ENCODE measurements at places on chromosomes 16 and 17.

DNA sequence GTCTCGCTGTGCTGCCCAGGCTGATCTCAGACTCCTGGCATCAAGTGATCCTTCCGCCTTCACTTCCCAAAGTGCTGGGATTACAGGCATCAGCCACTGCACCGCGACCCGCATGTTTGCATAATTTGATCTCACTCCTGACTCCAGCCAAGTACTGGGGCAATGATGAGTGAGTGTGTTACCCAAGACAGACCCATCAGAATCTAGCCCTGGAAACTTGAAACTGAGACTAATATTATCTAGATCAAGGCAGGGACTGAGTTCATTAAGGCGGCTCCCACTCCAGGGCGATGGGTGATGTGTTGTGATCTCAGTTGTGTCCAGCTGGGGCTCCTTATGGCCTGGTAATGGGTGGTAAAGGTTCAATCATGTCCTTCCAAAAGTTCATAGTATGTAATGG lies 53.4 kb downstream of the EMP2 start:
- no peak for DNase-seq

DNA sequence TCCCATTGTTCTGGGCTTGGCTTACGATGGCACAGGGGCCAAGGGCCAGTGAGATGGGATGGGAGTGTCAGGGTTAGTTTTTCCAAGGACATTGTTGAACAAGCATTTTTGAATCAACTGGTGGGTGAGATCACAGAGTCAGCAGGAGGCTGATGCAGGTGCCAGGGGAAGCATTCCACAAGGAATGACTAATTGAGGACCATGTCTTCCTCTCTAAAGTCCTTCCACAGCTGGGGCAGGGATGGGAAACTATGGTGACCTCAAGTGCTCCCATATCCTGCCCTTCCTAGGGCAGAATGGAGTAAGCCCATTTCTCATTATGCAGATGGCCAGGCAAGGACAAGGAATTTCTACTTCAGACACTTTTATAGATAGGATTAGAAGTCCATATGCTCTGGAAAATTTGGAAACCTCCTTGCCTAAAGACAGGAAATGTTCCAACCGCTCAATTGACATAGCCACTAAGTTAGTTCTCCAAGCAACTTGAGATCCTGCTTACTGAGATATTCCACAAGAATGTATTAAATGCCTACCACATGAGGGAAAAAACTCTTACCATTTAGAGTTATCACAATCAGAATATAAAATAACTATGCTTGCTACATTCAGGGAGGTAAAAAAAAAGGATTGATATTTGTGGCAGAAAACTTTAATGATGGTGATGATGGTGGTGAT lies 21.2 kb upstream of the ENGASE start:
- no peak for DNase-seq

- DNase-seq = peak; percentile 37
Measured at GRCh38 chr17:43907425-43907981, at the start of gene MPP2. TSS of gene MPP2 (minus strand) at chr17:43907536. CDS start at chr17:43904460, 3,076 bp downstream.

DNA sequence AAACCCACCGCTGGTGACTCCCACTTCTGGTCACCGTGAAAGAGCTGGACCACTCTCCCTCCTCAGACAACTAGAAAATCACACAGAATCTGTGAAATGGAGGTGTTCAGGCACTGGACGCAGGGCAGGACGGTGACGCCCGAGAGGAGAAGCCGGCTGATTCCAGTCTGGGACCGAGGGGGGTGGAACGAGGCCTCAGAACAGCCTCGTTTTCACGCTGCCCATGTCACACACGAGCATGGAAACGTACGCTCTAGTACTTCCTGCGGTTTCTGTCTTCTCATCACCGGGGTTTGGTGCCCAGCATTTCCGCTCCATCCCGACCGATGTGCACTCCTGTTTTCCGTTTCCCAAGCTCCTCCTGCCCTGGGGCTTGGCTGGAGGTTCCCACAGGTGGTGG lies 101.8 kb upstream of the METRNL start:
- no peak for DNase-seq

DNA sequence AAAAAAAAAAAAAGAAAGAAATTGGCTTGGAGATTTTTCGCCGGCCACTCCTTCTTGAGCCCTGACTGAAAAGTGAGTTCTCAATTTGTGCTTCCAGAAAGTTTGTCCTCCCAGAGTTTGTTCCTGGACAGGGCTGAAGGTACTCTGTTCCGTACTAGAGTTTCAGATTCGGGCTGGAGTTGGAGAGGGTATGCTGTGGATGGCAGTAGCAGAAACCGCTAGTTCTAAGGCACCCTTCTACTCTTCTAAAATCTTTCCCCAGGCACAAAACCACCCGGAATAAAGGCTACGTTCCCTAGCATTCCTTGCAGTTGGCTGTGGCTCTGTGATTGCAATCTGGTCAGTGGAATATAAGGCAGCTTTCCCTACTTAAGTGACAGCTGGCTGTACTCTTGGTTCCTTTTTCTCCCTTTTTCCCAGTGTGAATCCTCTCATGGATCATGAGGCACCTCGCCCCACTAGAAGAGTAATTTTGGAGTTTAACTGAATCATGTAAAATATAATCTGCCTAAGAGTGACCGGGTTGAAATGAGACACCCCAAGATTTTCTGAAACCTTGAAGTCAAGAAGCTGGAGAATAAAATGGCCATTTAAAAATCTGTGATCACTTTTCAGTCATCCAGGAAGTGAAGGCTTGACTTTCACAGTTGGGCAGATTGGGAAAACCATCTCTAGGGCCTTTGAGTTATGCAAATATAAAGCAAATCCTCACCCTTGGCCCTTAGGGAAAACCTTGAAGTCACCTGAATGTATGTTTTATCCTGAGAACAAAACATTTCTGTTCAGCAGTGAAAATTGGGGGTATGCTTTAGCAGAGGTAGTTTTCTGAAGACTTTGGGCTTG lies 901 bp upstream of the HEATR6 start:
- DNase-seq = no peak

DNA sequence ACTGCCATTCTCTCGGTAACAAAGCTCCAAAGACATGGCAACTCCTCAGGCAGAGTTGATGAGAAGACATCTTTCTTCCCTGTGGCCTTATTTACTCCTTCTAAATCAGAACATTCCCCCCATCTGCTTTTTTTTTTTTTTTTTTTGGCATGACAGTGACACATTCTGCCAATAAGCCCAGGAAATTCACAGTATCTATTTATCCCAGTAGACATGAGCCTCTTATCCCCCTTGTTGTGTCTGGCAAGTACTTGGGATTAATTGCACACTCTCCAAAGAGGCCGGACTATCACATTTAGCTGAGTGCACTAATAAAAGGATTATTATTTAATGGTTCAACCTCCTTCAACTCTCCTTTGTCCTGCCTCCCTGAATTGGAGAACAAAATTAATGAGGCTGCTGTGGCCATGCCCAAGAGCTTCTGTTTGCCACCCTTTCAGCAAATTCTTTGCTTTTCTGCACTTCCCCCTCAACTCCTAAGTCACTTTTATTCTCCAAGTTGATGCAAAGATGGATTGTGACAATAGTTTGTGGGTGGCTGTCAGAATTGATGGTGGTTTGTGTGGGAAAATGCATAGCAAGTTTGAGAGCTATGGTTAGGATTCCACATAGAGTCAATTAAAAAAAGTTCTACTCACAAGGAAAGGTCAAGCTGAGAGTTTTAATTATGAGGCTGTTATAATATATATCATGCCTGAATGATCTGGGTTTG lies 47.2 kb downstream of the GPR139 start:
- no peak for DNase-seq

DNA sequence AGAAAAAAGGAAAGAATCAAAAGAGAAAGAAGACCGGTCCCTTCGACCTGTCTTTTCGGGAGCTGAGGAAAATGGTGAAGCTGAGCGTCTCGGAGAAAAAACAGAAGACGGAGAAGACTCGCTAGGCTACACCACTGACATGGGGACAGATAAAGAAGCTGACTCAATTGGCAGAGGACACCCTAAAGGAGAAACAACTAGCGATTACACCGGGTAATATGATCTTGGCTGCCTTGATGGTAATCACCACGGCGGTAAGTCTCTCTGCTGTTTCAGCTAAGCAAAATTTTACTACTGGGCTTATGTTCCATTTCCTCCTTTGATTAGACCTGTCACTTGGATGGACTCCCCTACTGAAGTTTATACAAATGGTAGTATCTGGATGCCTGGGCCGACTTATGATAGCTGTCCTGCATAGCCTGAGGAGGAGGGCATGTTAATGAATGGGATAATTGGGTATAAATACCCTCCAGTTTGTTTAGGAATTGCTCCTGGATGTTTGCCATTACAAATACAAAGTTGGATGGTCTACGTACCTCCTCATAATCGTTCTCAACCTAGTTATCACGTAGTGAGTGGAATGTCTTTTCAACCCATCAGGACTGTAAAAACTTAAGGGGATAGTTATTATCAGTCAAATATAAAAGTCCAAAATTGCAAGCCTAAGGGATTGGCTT lies 24.1 kb downstream of the ALOX15B start:
- no peak for DNase-seq

- peak; percentile 53 for DNase-seq
Measured at GRCh38 chr17:29588562-29589411, 661 bp downstream of the GIT1 start.

GRCh38 chr17:65029605-65030336 lies 26.8 kb downstream of the GNA13 start:
- no peak for DNase-seq

DNA sequence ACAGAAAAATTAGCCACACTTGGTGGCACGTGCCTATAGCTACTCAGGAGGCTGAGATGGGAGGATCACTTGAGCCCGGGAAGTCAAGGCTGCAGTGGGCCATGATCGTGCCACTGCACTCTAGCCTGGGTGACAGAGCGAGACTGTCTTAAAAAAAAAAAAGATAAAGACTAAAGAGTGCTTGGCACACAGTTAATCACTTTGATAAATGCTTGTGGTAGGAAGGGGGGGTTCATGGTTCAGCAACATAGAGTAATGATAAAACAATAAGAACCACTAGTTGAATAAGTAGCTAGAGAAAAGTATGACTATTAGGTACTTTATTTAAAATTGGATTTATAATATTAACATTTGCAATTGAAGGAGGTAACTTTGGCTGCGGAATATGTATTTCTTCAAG lies 43.3 kb downstream of the USP32 start:
- DNase-seq = no peak

DNA sequence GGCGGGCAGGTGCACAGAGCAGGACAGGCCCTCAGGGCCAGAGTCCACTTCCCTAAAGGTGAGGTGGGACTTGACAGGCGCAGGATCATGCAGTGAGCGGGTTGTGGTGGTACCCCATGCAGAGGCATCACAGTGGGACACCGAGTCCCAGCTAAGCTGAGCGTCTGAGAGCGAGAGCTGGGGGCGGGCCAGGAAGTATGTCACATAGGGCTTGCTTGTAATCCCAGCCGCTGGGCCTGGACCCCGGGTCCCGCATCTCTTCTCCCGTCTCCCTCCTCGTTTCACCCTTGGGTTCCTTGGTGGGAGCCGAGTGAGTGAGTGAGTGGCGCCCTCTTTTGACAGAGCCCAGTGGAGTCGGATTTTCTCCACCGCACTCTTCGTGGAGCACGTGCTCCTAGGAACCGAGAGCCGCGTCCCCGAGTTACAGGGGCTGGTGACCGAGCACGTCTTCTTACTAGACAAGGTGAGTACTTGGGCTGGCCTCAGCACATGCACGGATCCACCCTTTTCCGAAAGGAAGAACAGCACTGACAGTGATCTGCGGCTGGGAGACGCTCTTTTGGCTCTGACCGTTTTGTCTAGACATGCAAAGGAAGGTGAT lies 50.8 kb upstream of the ENDOV start:
- no peak for DNase-seq

DNA sequence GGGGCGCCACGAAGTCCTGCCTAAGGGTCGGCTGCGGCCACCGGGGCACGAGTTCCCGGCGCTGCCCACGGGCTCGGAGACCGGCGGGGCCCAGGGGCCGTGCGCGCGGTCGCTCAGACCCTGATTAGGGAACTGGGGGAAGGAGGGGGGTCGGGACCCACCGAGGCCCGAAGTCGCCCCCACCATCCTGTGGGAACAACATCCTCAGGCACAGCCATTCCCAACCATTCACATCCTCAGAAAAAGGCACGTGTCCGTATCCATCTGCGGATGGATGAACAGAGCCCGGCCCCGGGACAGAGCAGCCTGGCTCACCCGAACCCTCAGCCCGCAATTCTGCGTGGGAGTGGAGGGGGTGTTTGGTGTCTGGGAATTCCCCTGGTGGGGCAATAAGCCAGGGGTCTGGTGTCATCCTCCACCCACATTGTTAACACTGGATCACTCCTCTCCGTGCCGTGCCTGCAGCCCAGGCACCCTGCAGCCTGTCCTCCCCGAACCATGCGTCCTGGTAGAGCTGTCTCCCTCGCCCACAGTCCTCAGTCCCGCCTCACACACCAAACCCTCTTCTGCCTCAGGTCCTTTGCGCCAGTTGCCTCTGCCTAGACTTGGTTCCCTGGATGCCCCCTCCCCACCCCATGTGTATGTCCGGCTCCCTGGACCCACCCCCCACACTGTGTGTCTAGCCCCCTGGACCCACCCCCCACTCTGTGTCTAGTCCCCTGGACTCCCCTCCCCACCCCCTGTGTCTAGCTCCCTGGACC lies 789 bp upstream of the CCDC57 start:
- DNase-seq = no peak

DNA sequence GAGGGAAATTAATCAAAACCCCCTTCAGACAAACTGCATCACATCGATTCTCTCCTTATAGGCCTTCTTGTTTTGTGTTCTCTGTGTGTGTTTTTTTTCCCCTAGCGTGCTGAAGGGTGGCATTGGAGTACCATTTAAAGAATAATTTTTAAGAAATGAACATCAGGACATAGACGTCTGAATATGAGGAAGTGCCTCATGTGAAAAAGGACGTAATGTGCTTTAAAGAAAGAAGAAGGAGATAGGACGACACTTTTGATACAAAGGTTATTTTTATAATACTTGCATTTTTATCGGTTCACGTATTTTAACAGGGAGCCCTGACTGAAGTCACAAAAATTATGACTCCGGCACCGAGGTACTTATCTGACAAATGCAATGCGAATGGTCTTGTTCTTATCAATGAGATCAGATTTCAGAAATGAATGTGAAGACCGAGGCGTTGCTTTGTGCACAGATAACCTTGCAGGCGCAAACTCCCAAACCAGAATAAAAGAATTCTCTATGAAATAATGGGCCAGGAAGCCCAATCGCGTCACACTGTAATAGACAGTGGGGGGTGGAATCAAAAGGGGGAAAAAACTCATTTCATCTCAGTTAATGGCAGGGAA lies 606.3 kb downstream of the MAF start:
- no peak for DNase-seq

DNA sequence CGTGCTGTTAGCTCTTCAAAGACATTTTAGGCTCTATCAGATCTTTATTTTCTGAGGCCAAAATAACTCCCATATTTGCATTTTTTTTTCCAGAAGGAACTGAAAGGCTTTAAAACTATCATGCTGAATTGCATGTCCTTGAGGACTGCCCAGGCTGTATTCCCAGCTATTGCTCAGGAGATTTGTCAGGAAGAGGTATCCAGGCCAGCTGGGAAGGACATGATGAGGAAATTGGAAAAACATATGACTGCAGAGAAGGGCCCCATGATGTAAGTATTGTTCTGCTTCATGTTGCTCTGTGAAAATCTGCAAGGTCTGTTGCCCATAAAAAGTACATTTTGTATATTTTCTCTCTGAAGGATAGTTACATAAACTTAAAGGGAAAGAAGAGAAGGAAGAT lies 5.7 kb downstream of the CDC6 start:
- no peak for DNase-seq
